Caco-2 (cell line): ENCODE measurements at places on chromosomes 7 and 10. TPM values are rescaled to one million over a fixed set of nuclear protein-coding genes. Genes with fewer than 3 reads are reported as not detected.

DNA sequence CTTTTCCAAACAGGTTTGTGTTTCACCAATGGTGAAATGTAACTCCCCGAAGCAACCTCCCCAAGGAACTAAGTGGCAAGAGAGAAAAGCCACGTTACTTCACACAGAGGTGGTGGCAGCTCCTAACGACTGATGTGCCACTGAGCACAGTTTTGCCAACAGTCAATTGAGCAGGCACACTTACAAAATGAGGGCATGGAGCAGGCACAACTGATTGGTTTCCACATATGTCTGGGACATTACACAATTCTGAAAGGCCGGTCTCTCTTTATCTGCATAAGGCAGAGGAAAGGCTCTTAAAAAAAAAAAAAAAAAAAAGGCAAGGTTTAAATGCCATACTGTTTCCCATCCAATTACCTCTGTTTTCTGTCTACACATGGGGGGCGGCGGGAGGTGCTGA, 86.7 kb downstream of the GFRA1 start:
- DNase-seq: no peak

GRCh38 chr10:15106352-15107013, 9.3 kb downstream of the RPP38 start:
- DNase-seq: peak; percentile 88

GRCh38 chr7:33554046-33554445, 351.3 kb upstream of the BMPER start:
- no peak for DNase-seq

- no peak for DNase-seq
These were observed 186.0 kb upstream of the TCF7L2 start for GRCh38 chr10:112763916-112764520.

GRCh38 chr7:25996006-25996408, 156.0 kb upstream of the NFE2L3 start:
- peak; percentile 72 for DNase-seq

- DNase-seq: peak; percentile 53
These were observed 822 bp downstream of the ZC3HAV1L start for GRCh38 chr7:139034855-139035585.

GRCh38 chr7:55381189-55381588, 16.1 kb downstream of the LANCL2 start:
- no peak for DNase-seq

- DNase-seq: no peak
These were observed 44.0 kb downstream of the BICC1 start for GRCh38 chr10:58556516-58557165.

DNA sequence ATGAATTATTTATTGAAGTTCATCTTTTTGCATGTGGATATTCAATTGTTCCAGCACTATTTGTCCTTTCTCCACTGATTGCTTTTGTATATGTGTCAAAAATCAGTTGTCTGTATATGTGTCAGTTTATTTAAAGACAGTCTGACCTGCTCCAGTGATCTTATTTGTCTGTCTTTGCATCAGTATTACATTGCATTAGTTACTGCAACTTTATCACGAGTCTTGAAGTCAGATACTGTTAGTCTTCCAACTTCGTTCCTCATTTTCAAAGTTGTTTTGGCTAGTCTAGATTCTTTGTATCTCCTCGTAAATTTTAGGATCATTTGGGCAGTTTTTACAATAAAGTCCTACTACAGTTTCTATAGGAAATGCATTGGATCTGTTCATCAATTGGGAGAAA, 166.4 kb downstream of the CELF2 start:
- no peak for DNase-seq

The TMEM236 gene
- 0.60 and 0.64 TPM in 2 replicates for total RNA-seq

The HMX3 gene
- total RNA-seq: not detected in 2 replicates

The LDB3 gene
- total RNA-seq: 0.09 TPM in 1 of 2 replicates, not detected in the other

The MIOS gene
- total RNA-seq: 32.1 and 37.3 TPM in 2 replicates
